Small intestine (tissue), 16 donors: ENCODE measurements at places on chromosomes 4 and X.

- no peak for DNase-seq
Observed at GRCh38 chr4:126799971-126800574, 832.7 kb upstream of the INTU start.

GRCh38 chr4:40066651-40067050 is 10.0 kb downstream of the N4BP2 start:
- DNase-seq: no peak

GRCh38 chrX:102840871-102841705 is 96.0 kb upstream of the RAB40AL start:
- no peak for DNase-seq

- DNase-seq: no peak
Observed at GRCh38 chrX:110358548-110358947, at the start of gene RTL9. Gene RTL9, plus strand, starts transcription at chrX:110358848. Its CDS starts 91,770 bp downstream, at chrX:110450618.

DNA sequence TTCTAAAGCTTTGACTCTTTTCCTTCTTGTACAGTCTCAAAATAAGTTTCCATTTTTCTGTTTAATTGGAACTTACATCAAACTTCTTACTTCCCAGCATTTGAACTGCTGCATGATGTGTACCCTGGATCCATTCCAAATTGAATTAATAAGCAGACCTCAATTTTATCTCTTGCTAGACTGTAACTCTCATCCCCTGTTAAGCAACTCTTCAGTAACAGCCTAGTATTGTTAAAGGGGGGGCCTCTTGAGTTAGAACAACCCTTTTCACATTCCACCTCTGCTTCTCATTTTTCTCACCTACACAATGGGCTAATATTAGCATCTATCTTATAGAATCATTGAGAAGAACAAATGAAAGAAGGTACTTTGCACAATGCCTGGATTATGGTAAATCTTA is 169.4 kb downstream of the IL1RAPL1 start:
- DNase-seq: no peak

DNA sequence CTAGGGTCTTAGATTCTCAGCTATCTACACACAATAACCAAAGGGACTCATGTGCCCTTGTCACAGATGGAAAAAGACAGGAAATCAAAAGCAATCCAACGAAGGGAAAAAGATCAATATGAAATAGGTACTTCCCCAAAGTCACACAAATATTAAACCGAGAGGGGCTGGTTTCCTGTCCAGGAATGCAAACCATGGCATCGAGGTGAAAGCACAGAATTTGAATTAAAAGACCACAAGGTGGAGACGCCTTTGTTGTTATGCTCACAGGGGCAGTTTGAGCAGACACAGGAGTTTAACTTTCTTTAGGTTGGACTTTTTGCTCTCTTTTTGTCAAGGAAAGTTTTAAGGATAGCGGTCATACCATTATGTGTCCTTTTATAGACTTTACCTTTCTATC is 14.3 kb downstream of the H2BW1 start:
- no peak for DNase-seq

- DNase-seq: no peak
Observed at GRCh38 chrX:39955625-39956024, 142.1 kb downstream of the BCOR start.

- DNase-seq: no peak
Observed at GRCh38 chr4:63214076-63214475, 1195.2 kb downstream of the TECRL start.

DNA sequence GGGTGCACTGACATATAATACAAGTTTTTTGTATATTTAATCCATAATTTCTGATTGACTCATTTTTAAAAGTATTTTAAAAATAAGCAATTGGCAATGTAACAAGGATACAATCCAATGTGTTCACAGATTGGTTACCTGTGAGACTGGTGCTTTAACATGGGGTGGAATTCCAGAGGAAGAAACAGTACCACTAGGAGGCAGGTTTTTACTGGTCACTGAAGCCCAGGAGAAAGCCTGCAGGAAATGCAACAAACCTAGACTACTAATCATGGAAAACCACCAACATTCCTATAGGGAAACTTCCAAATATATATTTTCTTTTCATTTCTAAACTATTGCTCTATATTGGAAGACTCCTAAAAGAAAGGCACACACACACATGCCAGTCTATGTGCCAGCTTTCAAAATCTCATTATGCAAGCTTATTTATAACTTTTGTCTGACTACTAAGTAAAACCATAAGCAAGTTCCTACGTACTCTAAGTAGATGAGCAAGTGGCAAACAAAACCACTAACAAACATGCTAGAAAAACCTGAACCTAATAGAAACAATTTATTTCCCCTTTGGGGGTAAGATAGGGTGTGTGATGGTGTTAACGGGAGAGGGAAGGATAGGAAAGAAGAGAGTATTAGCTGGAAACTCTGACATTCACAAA is 19.2 kb downstream of the G3BP2 start:
- DNase-seq: peak; percentile 67

GRCh38 chr4:37769391-37769989 is 57.0 kb upstream of the PGM2 start:
- no peak for DNase-seq

- DNase-seq: peak; percentile 42
Observed at GRCh38 chrX:148500423-148501385, at the start of gene AFF2. Gene AFF2, plus strand, starts transcription at chrX:148500617. Its CDS starts 481 bp downstream, at chrX:148501098.

GRCh38 chrX:119055687-119056086 is 17.1 kb upstream of the CT47C1 start:
- no peak for DNase-seq
